Keratinocyte (primary cell): ENCODE measurements at places on chromosomes 11 and 22. TPM values are rescaled to one million over a fixed set of nuclear protein-coding genes. Genes with fewer than 3 reads are reported as not detected.

GRCh38 chr22:50481045-50481439 lies 301 bp upstream of the ADM2 start:
- no peaks in the 10 kb centered on the region for H3K36me3 ChIP-seq
- H3K27ac ChIP-seq = no peak overlapping the region
- DNase-seq = no peak
- H3K4me1 ChIP-seq = peaks cover 9% of the 10 kb centered on the region
- peak overlapping the region; percentile 29 for H3K4me3 ChIP-seq
- peaks cover 28% of the 10 kb centered on the region for H3K27me3 ChIP-seq

DNA sequence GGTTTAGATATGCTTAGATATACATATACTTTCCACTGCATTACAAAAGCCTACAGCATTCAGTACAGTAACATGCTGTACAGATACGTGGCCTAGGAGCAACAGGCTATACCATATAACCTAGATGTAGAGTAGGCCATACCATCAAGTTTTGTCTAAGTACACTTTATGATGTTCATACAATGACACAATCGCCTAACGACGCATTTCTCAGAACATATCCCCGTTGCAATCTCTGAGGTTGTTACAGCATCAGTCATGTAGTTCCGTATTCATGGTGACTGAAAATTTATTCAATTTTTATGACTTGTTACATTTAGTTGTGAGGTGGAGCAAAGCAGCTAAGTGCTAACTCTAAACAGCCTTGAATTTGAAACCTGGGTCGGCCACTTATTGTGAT lies 6.7 kb downstream of the ZBTB44 start:
- no peak overlapping the region for H3K27ac ChIP-seq
- H3K4me3 ChIP-seq = no peak overlapping the region
- no peak for DNase-seq
- no peaks in the 10 kb centered on the region for H3K27me3 ChIP-seq
- peaks cover 15% of the 10 kb centered on the region for H3K4me1 ChIP-seq
- no peaks in the 10 kb centered on the region for H3K36me3 ChIP-seq

DNA sequence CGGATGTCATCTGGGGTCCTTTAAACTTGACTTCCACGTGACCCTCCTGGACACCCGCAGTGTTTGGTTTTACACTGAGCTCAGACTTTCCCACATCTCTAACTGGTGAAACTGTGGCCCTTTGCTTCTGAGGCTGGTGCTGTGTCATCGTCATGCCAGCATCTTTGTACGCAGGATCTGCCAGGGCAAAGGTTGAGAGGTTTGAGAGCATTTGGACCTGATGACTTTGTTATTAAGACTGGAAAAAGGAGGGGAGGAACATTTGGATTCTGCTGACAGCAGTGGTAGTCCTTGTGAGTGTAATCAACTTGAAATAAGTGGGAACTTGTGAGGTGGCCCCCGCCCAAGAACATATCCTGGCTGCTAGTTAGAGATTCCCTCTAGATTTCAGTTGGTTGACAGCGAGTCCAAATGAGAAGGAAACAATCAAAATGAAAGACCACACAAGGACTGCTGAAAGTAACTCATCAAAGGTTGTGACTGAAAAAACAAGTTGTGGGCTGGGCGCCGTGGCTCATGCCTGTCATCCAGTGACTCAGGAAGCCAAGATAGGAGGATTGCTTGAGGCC lies 102.5 kb downstream of the KIAA1671 start:
- no peak overlapping the region for H3K4me3 ChIP-seq
- peaks cover 19% of the 10 kb centered on the region for H3K36me3 ChIP-seq
- H3K4me1 ChIP-seq = peaks cover 2% of the 10 kb centered on the region
- H3K27me3 ChIP-seq = no peaks in the 10 kb centered on the region
- no peak for DNase-seq
- H3K27ac ChIP-seq = no peak overlapping the region

DNA sequence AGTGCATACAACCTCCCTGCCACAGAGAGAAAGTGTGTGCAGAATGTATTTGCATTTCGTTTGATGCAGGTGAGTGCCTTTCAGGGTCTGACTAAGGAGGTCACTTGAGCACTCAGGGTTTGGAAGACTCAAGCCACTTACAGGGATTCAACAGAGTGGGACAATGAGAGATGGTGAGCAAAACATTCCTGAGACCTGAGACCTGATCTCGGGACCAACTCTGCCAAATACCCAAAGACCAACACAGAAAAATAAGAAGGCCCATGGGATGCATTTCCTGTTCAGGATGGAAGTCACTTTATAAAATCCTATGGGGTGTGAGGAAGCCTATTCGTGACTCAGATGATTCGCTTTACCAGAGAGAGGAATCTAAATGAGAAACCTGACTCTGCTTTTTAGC lies 65.2 kb upstream of the LARGE1 start:
- H3K27me3 ChIP-seq = no peaks in the 10 kb centered on the region
- no peak overlapping the region for H3K4me3 ChIP-seq
- no peak overlapping the region for H3K27ac ChIP-seq
- no peaks in the 10 kb centered on the region for H3K4me1 ChIP-seq

DNA sequence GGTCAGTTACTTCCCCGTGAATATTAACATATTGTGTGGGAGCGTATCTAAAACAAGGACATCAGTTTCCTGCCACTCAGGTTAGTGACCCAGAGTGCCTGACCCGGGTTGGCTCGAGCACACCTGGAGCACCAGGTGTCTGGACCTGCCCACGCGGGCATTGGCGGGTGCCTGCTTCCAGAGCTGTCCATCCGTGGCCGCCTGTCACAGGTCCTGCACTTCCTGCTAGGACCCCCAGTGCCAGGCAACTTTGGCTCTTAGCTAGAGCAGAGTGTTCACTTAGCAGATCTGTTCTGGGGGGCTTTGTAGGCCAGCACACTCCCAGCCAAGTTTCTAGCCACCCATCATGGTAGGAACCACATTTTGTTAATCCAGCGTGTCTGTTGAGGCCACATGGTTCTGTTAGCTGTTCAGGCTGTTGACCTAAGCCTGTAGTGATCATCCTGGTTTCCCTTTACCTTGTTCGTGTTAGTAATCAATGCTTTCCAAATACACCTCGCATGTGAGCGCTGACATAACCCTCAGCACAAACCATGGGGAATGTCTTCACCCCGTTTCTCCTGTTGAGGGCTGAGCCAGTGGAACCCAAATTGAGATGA lies 29.5 kb downstream of the MOV10L1 start:
- no peaks in the 10 kb centered on the region for H3K36me3 ChIP-seq
- peaks cover 6% of the 10 kb centered on the region for H3K4me1 ChIP-seq
- H3K27me3 ChIP-seq = peaks cover 23% of the 10 kb centered on the region
- no peak for DNase-seq
- no peak overlapping the region for H3K27ac ChIP-seq

GRCh38 chr11:44826922-44827643 lies 100.3 kb downstream of the TSPAN18 start:
- no peaks in the 10 kb centered on the region for H3K36me3 ChIP-seq
- H3K4me1 ChIP-seq = no peaks in the 10 kb centered on the region
- DNase-seq = no peak
- no peak overlapping the region for H3K27ac ChIP-seq

- peaks cover 37% of the 10 kb centered on the region for H3K27me3 ChIP-seq
- no peaks in the 10 kb centered on the region for H3K4me1 ChIP-seq
- no peaks in the 10 kb centered on the region for H3K36me3 ChIP-seq
- H3K27ac ChIP-seq = no peak overlapping the region
- DNase-seq = no peak
Observed at GRCh38 chr22:48489551-48490499, 1337.8 kb downstream of the BRD1 start.

DNA sequence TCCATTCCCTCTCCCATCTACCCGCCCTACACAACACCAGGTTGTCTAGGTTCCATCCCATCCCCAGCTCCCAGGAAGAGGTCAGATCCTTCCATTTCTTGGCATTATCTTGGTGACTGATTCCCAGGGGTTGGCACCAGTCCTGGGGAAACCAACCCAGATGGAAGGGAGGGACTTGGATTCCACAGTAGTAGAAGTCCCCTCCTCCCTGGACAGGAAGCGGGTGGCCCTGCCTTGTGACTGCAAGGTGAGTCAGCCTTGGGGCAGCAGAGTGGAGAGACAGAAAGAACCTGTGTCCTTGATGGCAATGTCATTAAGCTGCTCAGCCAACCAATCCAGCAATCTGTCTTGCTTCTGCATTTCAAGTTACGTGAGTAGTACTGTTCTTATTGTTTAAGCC lies 26.5 kb downstream of the SYT13 start:
- no peak for DNase-seq
- no peak overlapping the region for H3K4me3 ChIP-seq
- H3K36me3 ChIP-seq = no peaks in the 10 kb centered on the region
- H3K27ac ChIP-seq = no peak overlapping the region
- H3K4me1 ChIP-seq = peaks cover 6% of the 10 kb centered on the region

DNA sequence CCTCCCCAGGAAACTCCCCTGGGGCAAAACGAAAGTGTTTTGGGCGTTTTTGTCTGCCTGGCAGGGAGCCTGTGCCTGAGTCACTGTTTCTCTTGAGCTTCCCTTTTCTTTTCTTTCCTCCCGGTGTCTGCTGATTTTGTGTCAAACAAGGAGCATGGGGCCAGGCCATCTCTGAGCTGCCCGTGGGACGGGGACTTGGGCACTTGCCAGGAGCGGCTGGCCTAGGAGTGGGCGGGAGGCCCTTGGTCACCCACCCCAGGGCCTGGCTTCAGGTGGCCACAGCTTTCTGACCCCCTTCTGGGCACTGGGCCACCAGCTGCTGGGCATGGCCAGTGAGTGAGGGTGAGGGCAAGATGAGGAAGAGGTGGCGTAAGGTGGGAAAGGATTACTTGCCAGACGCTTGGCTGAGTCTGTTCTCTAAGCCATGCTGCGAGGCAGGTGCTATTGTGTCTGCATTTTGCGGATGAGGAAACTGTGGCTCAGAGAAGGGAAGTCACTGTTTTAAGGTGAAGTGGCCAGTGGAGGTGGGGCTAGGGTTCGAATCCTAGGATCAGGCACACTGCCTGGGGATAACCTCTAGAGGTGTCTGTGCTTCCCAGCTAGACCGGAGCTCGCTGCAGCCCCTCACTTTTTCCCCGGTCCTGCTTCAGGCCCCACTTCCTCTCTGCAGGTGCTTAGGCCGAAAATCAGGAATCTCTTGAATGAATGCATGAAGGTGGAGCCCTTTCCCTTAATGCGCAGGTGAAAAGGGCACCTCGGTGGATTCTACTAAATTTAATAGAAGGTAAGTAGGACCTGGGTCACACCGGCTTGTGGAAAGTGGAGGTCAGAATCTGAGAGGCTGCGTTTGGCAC lies 7.8 kb upstream of the NFAM1 start:
- no peak overlapping the region for H3K27ac ChIP-seq
- H3K4me1 ChIP-seq = peaks cover 30% of the 10 kb centered on the region
- no peaks in the 10 kb centered on the region for H3K36me3 ChIP-seq
- DNase-seq = no peak

GRCh38 chr11:87743007-87743406 lies 432.2 kb downstream of the RAB38 start:
- no peak overlapping the region for H3K27ac ChIP-seq
- H3K4me3 ChIP-seq = no peak overlapping the region
- H3K27me3 ChIP-seq = no peaks in the 10 kb centered on the region
- H3K36me3 ChIP-seq = no peaks in the 10 kb centered on the region
- DNase-seq = no peak

DNA sequence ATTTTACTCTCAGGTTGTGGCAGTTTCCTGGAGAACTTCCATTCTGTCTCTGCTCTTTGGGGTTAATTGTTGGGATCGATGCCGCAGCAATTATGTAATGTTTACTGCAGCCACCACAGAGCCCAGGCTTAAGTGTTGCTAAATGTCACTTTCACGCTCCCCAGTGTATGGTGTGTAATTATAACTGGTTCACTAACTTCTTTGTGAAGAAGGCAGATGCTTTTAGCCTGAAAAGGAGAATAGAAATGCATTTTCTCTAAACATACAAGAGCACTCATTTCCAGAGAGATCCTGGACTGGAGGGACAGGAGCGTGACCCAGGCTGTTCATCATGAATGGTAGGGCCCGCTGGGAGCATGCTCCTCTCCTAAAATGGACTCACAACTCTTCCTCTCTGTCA lies 132.2 kb upstream of the PLET1 start:
- no peak overlapping the region for H3K4me3 ChIP-seq
- DNase-seq = no peak
- peaks cover 5% of the 10 kb centered on the region for H3K4me1 ChIP-seq
- no peaks in the 10 kb centered on the region for H3K27me3 ChIP-seq
- no peaks in the 10 kb centered on the region for H3K36me3 ChIP-seq
- no peak overlapping the region for H3K27ac ChIP-seq

DNA sequence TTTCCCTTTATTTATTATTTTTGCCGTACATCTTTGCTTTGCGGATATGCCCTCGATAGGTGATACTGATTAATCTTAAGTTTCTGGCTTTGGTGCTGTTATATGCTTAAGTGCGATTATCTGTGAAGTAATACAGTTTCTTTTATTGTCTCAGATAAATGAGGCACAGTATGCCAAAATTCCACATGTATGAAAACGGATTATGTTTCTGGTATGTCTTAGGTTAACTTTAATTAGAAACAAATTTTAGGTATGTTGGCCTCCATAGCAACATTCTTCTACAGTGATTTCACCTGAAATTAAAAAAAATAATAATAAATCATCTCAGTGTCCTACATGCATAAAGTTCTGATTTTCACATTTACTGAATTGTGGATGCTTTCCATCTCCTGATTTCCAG lies 119.2 kb downstream of the ARHGAP42 start:
- no peaks in the 10 kb centered on the region for H3K36me3 ChIP-seq
- H3K27me3 ChIP-seq = no peaks in the 10 kb centered on the region
- no peak overlapping the region for H3K27ac ChIP-seq
- H3K4me1 ChIP-seq = peaks cover 25% of the 10 kb centered on the region

- H3K4me3 ChIP-seq = no peak overlapping the region
- H3K36me3 ChIP-seq = no peaks in the 10 kb centered on the region
Observed at GRCh38 chr11:122584670-122585069, 70.9 kb upstream of the UBASH3B start.

DNA sequence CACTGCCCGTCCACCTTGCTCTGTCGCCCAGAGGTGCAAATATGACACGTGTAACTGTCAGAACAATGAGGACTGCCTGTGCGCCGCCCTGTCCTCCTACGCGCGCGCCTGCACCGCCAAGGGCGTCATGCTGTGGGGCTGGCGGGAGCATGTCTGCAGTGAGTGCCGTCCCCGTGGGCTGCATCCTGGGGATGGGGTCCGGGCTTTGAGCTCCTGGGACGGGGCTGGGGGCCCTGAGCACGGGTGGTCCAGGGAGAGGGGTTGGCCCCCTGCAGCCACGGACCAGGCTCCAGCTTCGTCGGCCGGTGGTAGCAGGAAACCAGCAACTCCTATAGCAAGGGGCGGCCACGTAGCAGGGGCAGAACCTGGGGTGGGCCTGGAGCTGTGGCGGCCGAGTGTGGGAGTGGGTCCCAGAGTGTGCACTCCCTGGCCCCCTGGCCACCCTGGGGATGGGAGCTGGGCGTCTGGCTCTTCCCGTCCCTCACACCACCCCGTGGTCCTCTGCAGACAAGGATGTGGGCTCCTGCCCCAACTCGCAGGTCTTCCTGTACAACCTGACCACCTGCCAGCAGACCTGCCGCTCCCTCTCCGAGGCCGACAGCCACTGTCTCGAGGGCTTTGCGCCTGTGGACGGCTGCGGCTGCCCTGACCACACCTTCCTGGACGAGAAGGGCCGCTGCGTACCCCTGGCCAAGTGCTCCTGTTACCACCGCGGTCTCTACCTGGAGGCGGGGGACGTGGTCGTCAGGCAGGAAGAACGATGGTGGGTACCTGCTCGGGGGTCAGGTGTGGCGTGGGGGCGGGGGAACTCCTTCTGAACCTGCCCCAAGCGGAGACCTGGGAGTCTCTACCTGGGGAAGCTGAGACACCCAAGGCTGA lies 10.1 kb downstream of the MUC2 start:
- H3K36me3 ChIP-seq = no peaks in the 10 kb centered on the region
- no peaks in the 10 kb centered on the region for H3K4me1 ChIP-seq
- DNase-seq = no peak

GRCh38 chr22:48353116-48353947 lies 1474.3 kb downstream of the BRD1 start:
- no peak overlapping the region for H3K4me3 ChIP-seq
- no peaks in the 10 kb centered on the region for H3K4me1 ChIP-seq
- no peak overlapping the region for H3K27ac ChIP-seq
- no peak for DNase-seq

GAL3ST3 gene
- not detected in 3 replicates for polyA plus RNA-seq

KCNE3 gene
- not detected in 3 replicates for polyA plus RNA-seq

C11orf87 gene
- polyA plus RNA-seq = 0.08 to 0.24 TPM (median 0.22 TPM) in 3 replicates

SLC37A2 gene
- 21.0 to 23.4 TPM (median 21.7 TPM) in 3 replicates for polyA plus RNA-seq

TMEM121B gene
- 0.01 to 0.02 TPM in 2 of 3 replicates, not detected in the other for polyA plus RNA-seq
